ENCODE measurements at places on chromosomes 7 and 10.

- DNase-seq, result no peak
These were observed 103.4 kb downstream of the ATXN7L1 start for GRCh38 chr7:105773030-105773460.

GRCh38 chr10:23364378-23364777 is 19.8 kb upstream of the C10orf67 start:
- no peak for DNase-seq

- DNase-seq, result no peak
These were observed 117.2 kb upstream of the SEMA3C start for GRCh38 chr7:81036057-81036456.

GRCh38 chr7:130279286-130279685 is 12.6 kb downstream of the CPA2 start:
- DNase-seq, result no peak

DNA sequence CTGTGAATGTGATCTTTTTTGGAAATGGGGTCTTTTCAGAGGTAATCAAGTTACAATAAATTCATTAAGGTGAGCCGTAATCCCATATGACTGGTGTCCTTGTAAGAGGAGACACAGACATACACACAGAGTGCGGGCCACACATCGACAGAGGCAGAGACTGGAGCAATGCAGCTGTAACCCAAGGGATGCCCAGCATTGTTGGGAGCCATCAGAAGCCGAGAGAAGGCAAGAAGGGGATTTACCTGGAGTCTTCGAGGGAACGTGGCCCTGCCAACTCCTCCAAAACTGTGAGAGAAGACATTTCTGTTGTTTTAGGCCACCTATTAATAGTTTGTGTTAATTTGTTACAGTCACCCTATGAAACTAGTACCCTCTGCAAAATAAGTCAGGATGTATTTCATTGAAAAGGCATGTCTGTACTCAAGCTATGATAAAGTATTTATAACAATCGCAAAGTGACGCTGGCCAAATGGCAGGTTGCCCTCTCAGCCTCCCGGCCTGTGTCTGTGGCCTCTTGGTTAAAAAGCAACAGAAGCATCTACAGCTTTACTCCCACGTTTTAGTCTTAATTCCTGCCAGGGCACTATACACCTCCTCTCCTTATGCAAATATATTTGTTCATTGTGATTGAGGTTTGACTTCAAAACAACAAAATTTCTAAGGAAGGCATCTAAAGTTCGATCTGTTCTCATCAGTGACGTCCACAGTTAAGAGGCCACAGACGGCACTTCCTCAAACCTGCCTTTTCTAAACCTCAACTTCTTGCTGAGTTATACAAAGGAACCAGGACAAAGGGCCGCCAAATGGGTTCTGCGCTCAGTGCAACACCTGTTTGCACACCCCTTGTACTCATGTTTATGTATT is 46.8 kb downstream of the HIPK2 start:
- peak; percentile 12 for DNase-seq

GRCh38 chr10:98414578-98414931 is 427 bp downstream of the PYROXD2 start:
- no peak for DNase-seq

DNA sequence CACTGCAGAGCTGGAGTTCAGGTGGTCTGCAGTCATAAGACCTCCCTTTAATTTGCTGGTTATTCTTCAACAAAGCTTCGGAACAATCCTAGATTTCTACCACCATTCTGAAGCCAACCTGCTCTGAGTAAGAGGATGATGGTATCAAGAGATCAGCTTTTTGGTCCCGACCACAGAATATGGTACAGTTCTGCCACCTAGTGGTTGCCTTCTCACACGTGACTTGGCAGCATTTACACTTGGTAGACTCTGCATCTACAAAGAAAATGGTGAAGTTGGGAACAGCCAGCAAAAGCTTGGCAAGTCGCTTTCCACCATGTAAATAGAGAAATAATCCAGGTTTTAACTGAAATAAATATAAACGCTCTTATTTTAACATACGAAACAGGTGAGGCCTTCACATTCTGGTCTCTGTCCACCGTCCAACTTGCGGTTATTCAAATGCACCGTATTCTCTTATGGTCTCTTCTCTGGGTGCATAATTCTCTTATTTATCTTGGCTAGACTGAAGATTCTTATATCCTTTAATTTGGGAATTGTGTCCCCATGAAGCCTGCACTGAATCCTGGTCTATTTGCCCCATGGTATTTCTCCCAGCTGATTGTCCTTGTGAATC is 173.9 kb upstream of the GRM3 start:
- DNase-seq, result peak; percentile 10

DNA sequence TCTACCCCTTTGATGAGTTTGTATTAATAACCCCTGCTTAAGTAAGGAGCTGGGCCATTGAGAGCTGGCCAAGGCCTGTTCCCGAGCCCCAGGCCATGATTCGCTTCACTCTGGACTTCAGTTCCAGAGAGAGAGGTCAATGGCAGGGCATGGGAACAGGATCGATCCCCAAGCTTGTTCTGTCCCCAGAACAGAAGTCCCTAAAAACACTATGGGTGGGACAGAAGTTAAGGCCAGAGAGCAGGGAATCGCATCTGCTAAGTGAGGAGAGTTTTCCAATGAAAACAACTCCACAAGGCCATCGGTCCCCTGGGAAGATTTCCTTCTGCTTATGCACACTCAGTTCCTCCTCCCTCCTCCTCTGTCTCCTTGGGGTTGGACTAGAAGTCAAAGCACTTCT is 159.6 kb downstream of the LSM5 start:
- no peak for DNase-seq

GRCh38 chr7:26153241-26153822 is 1.3 kb downstream of the NFE2L3 start:
- no peak for DNase-seq

GRCh38 chr10:119973281-119973680 is 80.8 kb downstream of the SEC23IP start:
- no peak for DNase-seq

DNA sequence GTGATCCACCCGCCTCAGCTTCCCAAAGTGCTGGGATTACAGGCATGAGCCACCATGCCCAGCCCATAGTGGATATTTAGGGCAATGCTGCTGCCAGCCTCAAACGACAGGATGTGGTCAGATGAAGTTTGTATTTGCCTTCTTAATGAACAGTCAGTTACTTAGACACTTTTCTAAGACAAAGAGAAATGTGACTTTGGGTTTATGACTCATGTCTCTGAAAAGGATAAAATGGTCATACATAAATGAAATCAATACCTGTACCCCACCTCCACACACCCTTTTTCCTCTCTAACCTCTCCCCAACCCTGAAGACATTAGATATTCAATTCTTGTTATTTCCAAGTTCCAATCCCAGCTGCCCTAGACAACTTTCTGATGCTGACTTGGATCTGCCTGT is 109.3 kb upstream of the INSIG1 start:
- DNase-seq, result no peak

- DNase-seq, result no peak
These were observed 219.5 kb upstream of the PHYHIPL start for GRCh38 chr10:58956926-58957325.

- DNase-seq, result no peak
These were observed 461.9 kb upstream of the KLF6 start for GRCh38 chr10:4246881-4247358.

GRCh38 chr10:128422999-128423398 is 296.8 kb upstream of the MKI67 start:
- DNase-seq, result no peak

GRCh38 chr7:112009081-112009480 is 197.1 kb downstream of the DOCK4 start:
- no peak for DNase-seq

DNA sequence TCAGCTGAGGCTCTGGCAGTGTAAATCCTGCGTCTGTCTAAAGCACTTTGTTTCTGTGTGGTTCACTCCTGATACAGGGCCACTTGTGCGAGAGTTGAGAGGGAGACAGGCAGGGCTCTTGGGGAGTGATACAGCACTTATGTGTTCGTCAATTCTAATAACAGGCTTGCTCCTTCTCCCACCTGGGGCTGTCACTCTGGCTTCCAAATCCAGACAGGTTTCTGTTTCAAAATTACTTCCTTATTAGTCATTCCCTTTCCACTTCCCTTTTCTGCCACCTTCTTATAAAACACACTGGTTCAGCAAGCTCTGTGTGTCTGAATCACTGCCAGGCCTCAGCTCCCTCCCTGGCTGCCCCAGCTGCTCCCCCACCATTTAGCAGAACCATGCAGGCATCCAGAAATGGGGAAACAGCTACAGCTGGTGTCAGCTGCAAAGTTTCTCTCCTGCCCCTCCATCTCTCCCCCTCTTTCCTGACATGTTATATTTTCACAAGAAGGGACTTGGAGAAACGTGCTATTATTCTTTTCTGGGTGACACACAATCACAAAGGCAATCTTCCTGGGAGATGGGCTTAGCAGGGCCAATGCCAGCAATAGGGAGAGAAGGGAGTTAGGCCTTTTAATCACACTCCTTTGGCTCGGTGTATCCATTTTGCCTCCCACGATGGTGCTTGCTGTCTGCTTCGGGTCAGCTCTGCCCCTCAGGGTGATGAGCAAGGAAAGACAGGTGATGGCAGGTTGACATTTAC is 58.4 kb upstream of the ZNRF2 start:
- DNase-seq, result no peak

GRCh38 chr10:3213208-3213607 is 40.6 kb upstream of the PITRM1 start:
- DNase-seq, result no peak

DNA sequence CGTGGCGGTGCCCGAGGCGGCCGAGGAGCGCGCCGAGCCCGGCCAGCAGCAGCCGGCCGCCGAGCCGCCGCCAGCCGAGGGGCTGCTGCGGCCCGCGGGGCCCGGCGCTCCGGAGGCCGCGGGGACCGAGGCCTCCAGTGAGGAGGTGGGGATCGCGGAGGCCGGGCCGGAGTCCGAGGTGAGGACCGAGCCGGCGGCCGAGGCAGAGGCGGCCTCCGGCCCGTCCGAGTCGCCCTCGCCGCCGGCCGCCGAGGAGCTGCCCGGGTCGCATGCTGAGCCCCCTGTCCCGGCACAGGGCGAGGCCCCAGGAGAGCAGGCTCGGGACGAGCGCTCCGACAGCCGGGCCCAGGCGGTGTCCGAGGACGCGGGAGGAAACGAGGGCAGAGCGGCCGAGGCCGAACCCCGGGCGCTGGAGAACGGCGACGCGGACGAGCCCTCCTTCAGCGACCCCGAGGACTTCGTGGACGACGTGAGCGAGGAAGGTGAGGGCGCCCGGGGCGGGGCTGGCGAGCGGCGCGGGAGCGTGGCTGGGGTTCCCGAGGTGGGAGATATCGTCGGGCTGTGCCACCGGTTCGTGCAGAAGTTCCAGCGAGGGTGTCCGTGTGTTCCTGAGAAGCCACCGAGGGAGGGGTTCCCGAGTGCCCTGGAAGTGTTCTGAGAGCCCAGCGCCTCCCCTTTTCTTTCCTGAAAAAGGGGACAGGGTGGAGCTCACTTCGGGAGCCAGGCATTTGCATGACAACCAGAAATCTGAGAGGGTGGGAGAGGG is 495 bp downstream of the EIF3B start:
- DNase-seq, result peak; percentile 11

- no peak for DNase-seq
These were observed 130.2 kb downstream of the VIPR2 start for GRCh38 chr7:159014297-159015062.

- no peak for DNase-seq
These were observed 12.5 kb upstream of the ARMS2 start for GRCh38 chr10:122441961-122442360.

- DNase-seq, result peak; percentile 63
These were observed 69.9 kb downstream of the FOXL3 start for GRCh38 chr7:359766-360361.

- no peak for DNase-seq
These were observed 757.0 kb upstream of the KCND2 start for GRCh38 chr7:119515962-119516361.

DNA sequence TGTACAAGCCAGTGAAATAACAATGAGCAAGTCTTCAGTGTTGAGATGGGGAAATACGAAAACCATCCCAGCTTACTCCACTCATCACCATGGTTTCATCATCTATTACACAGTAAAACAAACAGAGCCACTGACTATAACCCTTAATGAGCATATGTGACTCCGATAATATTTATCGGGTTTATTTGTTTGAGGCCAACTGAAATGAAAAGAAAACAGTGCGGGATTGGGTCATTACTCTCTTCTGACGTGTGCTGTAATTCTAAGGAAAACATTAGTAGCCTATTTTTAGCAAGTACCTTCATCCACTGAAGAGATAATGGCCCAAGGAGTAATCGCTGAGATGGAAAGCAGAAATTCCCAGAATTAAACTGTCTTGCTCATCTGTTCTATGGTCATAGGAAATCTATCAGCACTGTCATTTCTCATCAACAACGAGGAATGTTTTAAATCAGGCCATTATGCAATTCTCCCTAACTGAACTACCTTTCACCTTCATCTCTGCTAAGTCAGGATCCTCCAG is 716.5 kb downstream of the INHBA start:
- no peak for DNase-seq

GRCh38 chr10:110431659-110432058 is 66.0 kb upstream of the DUSP5 start:
- DNase-seq, result no peak

DNA sequence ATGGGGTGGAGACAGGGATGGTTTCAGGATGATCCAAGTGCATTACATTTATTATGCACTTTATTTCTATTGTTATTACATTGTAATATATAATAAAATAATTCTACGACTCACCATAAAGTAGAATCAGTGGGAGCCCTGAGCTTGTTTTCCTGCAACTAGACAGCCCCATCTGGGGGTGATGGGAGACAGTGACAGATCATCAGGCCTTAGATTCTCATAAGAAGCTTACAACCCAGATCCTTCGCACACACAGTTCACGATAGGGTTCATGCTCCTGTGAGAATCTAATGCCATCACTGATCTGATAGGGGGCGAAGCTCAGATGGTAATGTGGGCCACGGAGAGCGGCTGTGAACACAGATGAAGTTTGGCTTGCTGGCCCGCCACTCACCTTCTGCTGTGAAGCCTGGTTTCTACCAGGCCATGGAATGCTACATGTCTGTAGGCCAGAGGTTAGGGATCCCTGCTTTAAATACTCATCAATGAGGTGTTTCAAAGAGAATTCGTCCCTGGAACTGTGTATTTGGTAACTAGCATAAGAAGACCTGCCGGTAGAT is 21.2 kb upstream of the PRKCQ start:
- peak; percentile 69 for DNase-seq

DNA sequence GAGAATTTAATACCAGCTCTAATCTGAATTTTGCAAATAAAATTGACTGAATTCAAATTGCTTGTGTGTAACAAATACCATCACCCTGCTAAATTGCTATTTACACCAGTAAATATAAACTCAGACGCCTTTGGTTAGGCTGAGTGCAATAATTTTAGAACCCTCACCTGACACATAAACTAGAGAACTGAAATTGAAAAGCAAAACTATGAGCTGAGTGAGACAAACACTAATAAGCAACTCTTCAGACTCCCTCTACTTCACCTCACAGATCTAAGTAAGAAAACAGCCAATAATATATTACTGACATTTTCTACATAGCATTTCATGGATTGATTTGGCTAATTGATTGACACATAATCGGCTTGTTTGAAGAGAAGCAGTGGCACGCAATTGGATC is 621.2 kb downstream of the REEP3 start:
- no peak for DNase-seq

DNA sequence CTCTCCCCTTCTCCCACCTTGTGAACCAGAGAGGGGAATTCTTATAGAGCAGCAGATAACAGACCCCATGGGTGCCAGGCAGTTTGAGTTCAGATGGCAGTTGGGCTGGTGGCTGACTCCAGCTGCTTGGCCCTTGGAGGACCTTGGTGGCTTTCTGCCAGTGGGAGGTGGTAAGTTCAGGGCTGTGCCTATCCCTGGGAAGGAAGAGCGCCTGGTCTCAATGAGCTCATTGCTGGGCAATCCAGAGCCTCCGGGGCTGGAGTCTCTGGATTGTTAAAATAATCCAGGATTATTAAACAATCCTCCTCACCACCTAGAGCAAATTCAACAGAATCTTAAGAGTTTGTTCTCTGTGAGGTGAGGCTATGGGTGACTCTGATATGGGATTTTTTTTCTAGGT is 105.2 kb downstream of the FANK1 start:
- DNase-seq, result no peak
